ENCODE measurements at places on chromosomes 2 and 18. TPM values are rescaled to one million over a fixed set of nuclear protein-coding genes. Genes with fewer than 3 reads are reported as not detected.

The TIGD1 gene
- total RNA-seq, result 6.3 TPM

The PROM2 gene
- 2.4 TPM for total RNA-seq

The YES1 gene
- 69.1 TPM for total RNA-seq

The QPCT gene
- total RNA-seq, result 137 TPM

The PROKR1 gene
- not detected for total RNA-seq

The C2orf72 gene
- 0.48 TPM for total RNA-seq

The TXNDC2 gene
- total RNA-seq, result 0.10 TPM

The MTA3 gene
- total RNA-seq, result 22.9 TPM

The POTEI gene
- total RNA-seq, result not detected

The SF3B1 gene
- total RNA-seq, result 294 TPM

The ADAM23 gene
- not detected for total RNA-seq

The GTF2A1L gene
- 0.60 TPM for total RNA-seq

The NEU2 gene
- not detected for total RNA-seq

The ANKRD36 gene
- 18.0 TPM for total RNA-seq

The ATOH8 gene
- 7.2 TPM for total RNA-seq

The PTMA gene
- total RNA-seq, result 1,788 TPM

The MAP3K19 gene
- not detected for total RNA-seq

The CDKL4 gene
- 0.12 TPM for total RNA-seq

The REG1B gene
- total RNA-seq, result not detected

The TNFRSF11A gene
- total RNA-seq, result 0.36 TPM

The LINC00305 gene
- not detected for total RNA-seq

The BCL11A gene
- not detected for total RNA-seq

The ZNF804A gene
- total RNA-seq, result 0.10 TPM

The C1QL2 gene
- total RNA-seq, result not detected

The UPP2 gene
- total RNA-seq, result not detected

The HOXD1 gene
- 0.39 TPM for total RNA-seq

The PFN4 gene
- total RNA-seq, result 2.4 TPM

The SULT1C2 gene
- not detected for total RNA-seq

The CENPA gene
- 67.8 TPM for total RNA-seq

The IKZF2 gene
- 3.8 TPM for total RNA-seq

The METAP1D gene
- 8.6 TPM for total RNA-seq

The MALL gene
- total RNA-seq, result 3.8 TPM

The TCF23 gene
- total RNA-seq, result not detected

The NLRC4 gene
- not detected for total RNA-seq

The UGT1A7 gene
- total RNA-seq, result not detected

The GALNT5 gene
- 10.6 TPM for total RNA-seq

The EN1 gene
- not detected for total RNA-seq

The KIF1A gene
- not detected for total RNA-seq

The TACR1 gene
- not detected for total RNA-seq

The COLEC11 gene
- not detected for total RNA-seq

The INHA gene
- 0.12 TPM for total RNA-seq

The C2orf80 gene
- not detected for total RNA-seq

The ANKRD39 gene
- 20.7 TPM for total RNA-seq

The CIB4 gene
- not detected for total RNA-seq

The DYNC1I2 gene
- 178 TPM for total RNA-seq

The CCDC85A gene
- total RNA-seq, result not detected

The GAREM2 gene
- total RNA-seq, result 0.88 TPM

The AQP12B gene
- not detected for total RNA-seq

The SKOR2 gene
- not detected for total RNA-seq

The FAM124B gene
- total RNA-seq, result not detected
